Thyroid gland (tissue), 4 donors: ENCODE measurements at places on chromosomes 7 and 10.

DNA sequence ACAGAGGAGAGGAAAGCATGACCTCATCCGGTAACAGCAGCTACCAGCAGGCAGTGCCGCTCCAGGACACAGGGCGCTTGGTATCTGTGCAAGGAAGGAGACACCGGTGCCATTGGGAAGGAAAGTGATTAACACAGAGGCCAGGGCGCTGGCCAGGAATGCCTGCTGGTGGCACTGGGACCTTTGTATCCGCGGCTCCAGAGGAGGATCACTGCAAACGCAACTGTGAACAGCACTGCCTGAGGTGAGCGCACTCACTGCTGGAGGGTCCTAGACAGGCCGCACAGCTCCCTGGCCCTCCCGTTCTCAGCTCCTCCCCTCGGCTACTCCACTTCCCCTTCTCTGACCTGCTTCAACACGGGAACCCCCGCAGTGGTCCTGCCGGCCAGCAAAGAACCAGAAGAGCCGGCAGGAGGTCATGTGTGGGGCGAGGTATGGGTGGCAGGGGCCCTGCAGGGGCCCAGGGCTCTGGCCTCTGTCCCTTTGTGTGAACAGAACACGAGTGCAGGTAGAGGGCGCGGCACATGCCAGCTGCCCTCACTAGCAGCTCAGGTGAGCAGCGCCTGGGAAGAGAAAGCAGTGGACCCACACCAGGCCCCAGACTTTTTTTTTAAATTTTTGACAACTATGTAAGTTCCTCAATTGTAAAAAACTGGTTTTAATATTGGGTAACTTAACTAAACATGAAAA lies 107.6 kb downstream of the VIPR2 start:
- DNase-seq: no peak

- DNase-seq: no peak
Measured at GRCh38 chr10:70114902-70115301, 17.7 kb downstream of the AIFM2 start.

- DNase-seq: peak; percentile 87
Measured at GRCh38 chr7:83629117-83629880, 19.6 kb downstream of the SEMA3E start.

DNA sequence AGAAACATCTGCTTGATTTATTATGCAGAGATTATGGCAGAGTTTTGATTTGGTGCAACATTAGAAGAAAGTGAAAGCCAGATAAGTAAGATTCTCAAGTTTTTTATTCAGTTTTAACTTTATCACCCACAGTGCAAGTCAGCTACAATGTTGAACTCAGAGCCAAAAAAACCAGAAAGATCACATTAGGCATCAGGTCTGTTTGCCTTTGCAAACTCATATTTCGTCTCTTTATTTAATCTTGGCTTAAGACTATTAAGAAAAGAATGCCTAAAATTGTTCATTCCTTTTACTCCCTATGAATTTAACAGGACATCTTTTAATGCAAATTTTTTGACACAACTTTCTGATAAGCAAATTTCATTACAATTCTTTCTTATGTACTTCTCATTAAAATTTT lies 76.0 kb upstream of the TMEM26 start:
- DNase-seq: no peak
